M059J (cell line): ENCODE measurements at places on chromosomes 16 and 17. TPM values are rescaled to one million over a fixed set of nuclear protein-coding genes. Genes with fewer than 3 reads are reported as not detected.

EPOP gene
- total RNA-seq = 1.8 and 4.7 TPM in 2 replicates

TTC19 gene
- total RNA-seq = 20.6 and 23.7 TPM in 2 replicates

PRAC2 gene
- not detected in 2 replicates for total RNA-seq

OR4D1 gene
- total RNA-seq = not detected in 2 replicates

TMEM100 gene
- total RNA-seq = 0.07 and 0.22 TPM in 2 replicates

GRAPL gene
- total RNA-seq = not detected in 2 replicates

DNA sequence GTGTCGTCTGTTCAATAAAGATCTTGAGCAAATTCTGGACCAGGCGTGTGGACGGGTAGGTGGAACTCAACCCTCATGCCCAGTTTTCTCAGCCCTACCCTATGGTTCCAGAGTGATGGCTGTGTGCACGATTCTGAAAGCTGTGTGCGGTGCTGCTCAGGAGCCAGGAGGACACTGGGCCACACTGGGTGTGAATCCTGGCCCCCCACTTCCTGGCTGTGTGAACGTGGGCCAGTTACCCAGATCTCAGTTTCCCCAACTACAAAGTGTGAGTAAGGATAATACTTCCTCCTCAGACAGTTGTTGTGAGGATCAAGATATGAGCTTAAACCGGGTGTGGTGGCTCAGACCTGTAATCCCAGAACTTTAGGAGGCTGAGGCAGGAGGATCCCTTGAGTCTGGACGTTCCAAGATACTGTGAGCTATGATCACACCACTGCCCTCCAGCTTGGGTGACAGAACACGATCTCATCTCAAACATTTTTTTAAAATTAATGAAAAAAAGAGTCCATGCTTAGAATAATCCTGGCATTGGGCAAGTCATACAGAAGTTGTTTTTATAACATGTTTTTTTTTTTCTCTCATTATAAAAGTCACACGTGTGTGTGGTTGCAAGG lies 14.7 kb upstream of the MPRIP start:
- DNase-seq = no peak

DNA sequence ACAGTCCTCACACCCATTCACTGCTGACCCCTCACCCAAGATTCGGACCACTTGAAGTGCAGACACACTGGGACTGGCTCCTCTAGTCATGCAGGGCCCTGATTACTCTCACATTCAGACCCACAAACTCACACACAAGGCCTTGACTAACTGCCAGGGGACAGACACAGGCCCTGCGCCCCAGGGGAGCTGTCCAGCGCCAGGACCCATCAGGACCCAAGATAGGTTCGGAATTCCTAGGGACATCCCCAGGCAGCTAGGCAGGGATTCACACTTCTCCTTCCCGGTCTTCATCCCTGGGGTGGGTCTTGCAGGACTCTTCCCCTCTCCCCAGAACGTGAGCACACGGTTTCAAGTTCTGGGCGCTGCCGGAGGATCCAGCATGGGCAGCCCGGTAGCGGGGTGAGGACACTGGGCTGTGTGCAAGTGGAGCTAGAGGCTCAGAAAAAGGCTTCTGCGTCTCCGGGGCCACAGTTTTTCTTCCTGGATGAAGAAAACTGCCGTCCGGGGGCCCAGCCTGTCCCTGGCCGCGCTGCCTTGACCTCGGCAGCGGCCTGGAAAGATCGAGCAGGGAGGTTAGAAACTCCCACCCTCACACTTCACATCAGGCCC lies 1.6 kb downstream of the SEZ6 start:
- DNase-seq = peak; percentile 39

DNA sequence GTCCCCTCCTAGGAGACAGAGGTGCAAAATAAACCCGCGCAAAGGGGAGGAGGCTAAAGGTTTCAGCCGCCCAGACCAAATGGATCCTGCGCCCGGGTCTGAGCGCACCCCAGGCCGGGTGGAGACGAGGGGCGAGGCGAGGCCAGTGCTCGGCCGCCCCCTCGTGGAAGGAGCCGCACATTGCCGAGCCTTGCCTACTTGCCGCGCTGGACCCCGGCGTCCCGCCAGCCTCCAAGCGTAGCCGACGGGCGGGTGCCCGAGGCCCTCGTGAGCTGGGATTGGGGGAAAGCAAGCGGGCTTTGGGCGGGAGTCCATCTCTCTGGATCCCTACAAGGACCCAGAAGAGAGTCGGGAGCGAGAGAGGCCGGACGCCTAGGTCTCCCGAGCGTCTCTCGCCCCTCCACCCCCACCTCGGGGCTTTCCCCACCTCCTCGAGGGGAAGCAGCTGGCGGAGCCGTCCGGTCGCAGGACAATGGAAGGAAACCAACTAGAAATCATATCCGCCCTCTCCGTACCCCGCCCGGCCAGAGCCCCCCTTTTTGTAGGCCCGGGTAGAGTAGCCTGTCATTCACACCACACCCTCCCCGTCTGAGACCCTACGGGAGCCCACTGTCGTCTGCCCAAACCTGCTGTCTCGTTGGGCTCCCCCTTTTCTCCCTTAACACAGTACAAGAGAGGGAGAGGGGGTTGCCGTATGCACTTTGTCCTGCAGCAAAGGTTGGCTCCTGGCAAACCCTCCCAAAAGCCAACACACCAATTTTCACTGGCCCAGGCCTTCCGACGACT lies 664 bp upstream of the BCL6B start:
- peak; percentile 60 for DNase-seq

GRCh38 chr17:7656958-7657609 lies 6.4 kb downstream of the ATP1B2 start:
- no peak for DNase-seq

- no peak for DNase-seq
Observed at GRCh38 chr17:42579794-42580551, 2.4 kb upstream of the PSMC3IP start.

DNA sequence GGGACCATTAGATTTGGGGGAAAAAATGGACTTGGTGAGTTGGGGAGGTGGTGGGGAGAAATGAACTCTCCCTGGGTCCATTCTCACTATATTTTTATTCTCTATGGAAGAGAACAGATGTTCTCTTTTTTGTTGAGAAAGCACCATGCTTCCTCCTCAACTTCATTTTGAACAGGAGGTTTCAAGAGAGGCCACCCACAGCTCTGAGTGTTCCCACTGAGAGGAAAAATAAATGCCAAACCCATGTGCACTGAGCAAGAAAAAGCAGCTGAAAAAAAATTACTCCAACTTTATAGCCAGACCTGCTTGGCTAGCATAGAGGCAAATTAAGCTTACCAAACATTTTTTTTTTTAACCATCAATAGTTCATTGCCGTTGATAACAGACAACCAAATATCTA lies 883.6 kb downstream of the KCNJ2 start:
- DNase-seq = no peak

DNA sequence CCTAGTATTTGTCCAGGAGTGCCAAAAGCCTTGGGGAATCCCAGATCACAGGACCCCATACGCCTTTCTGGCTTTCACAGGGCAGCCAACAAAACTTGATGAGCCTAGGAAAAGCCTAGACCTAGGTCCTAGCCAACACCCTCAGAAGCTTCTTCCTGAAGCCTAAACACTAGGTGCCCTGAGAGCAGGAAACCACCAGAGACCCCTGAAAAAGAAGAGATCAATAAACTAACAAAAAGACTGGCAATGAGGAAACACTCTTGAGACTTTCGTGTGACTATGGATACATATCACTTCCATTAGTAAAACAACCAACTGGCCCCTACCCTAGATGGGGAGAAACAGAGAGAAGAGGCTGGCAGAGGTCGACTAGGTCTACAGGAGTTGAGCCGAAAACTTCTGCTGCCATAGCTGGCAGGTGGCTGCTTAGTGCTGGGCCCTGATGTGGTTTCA lies 1.2 kb downstream of the ORMDL3 start:
- no peak for DNase-seq

DNA sequence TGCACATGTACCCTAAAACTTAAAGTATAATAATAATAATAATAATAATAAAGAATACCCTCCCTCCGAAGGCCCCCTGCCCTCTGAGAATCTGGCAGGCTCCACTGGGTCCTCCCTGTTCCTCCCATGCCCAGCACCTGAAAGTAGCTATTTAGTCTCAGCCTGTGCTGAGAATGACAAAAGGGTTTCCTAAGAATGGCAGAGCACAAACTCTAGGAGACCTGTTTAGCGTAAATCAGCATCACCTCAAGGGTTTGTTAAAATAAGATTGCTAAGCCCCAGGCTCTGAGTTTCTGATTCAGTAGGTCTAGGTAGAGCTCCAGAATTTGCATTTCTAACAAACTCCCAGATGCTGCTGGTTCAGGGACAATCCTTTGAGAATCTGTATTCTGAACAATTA lies 606.8 kb upstream of the CDH11 start:
- DNase-seq = no peak
